CD4-positive, alpha-beta T cell treated with Interleukin-21 for 1 hour (primary cell): ENCODE measurements at places on chromosomes 6 and 20.

GRCh38 chr20:32325706-32326503, 32.2 kb upstream of the ASXL1 start:
- no peak for DNase-seq

GRCh38 chr6:41697861-41698781, 37.3 kb downstream of the TFEB start:
- no peak for DNase-seq

GRCh38 chr6:74889635-74890034, 316.2 kb downstream of the COL12A1 start:
- no peak for DNase-seq

DNA sequence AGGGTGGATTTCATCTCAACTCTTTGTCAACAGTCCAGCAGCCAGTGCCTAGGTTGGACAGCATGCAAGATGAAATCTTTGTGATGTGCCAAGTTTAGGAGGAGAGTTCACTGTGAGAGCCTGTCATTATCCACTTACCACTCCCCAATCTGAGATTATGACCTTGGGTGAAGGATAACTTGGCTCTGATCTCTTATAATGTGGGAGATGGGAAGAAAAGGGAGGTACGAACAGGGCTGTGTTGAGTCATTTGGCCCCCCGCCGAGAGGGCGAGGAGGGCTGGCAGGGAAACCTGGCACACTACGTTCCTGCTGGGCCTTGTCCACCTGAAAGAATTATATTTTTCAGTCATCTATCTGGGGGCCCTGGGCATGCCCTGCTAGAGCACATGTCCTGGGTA, 35.8 kb downstream of the LAMA4 start:
- no peak for DNase-seq

GRCh38 chr6:110421749-110422443, 6.5 kb upstream of the DDO start:
- DNase-seq = no peak

GRCh38 chr20:42150230-42150629, 532.1 kb upstream of the CHD6 start:
- DNase-seq = no peak

GRCh38 chr20:21632031-21632734, 73.3 kb upstream of the PAX1 start:
- no peak for DNase-seq

GRCh38 chr6:166497087-166497899, 89.2 kb downstream of the RAMACL start:
- no peak for DNase-seq

DNA sequence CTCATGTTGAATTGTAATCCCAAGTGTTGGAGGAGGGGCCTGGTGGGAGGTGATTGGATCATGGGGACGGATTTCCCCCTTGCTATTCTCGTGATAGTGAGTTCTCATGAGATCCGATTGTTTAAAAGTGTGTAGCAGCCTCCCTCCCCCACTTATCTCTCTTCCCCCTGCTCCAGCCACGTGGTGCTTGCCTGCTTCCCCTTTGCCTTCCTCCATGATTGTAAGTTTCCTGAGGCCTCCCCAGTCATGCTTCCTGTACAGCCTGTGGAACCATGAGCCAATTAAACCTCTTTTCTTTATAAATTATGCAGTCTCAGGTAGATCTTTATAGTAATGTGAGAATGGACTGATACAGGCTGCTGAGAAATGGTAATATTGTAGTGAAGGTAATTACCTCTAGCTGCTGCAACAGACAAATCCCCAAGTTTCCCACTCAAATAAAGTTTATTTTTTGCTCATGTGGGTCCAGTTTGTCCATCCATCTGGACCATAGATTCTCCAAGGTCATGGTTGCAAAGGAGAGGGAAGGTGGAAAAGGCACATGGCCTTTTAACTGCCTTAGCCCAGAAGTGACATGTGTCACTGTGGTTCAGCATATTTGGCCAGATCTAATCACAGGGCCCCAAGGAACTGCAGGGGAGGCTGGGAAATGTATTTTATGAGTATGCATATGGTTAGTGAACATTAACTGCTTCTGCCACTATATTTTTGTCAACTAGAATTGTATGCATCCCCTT, 89.2 kb downstream of the TRMT11 start:
- DNase-seq = no peak

DNA sequence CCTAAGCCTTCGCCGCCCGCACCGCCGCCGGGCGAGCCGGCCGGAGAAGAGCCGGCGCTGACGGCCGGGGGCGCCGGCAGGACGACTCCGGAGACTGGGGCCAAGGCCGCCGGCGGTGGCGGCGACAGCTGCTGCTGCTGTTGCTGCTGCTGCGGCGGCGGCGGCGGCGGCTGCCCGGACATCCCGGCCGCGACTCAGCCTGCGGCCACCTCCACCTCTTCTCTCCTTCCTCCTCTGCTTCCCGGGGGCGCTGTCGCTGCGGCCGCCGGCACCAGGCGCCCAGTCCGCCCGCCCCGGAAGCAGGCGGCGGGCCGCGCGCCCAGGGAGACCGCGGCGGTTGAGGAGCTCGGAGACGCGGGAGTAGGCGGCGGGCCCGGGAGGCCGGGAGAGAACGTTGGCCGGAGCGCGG, 307 bp downstream of the RANBP9 start:
- DNase-seq = peak; percentile 79
